ENCODE measurements at places on chromosomes 6 and 20. TPM values are rescaled to one million over a fixed set of nuclear protein-coding genes. Genes with fewer than 3 reads are reported as not detected.

GRCh38 chr6:10472634-10473033 lies 48.5 kb upstream of the GCNT2 start:
- no peak for DNase-seq

DNA sequence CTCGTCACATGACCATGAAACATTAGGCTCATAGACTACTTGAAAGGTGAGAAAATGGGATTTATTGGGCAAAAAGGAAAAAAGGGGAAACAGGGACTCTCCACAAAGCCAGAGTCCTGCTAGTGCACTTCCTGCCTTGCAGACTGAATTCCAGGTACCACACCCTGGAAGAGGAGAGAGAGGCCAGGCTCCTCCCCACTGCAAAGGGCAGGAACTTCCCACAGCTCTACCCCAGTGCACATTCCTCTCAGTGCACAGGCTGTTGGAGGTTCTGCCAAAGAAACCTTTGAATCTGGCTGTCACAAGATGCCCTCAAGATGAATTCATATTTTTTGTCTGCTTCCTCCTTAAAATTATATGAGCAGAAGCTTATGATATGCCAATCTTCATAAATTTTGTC lies 920.4 kb upstream of the GJE1 start:
- DNase-seq: no peak

GRCh38 chr6:37615564-37616340 lies 81.9 kb downstream of the MDGA1 start:
- DNase-seq: no peak

- DNase-seq: no peak
Measured at GRCh38 chr20:43322851-43323250, 133.1 kb upstream of the PTPRT start.

DNA sequence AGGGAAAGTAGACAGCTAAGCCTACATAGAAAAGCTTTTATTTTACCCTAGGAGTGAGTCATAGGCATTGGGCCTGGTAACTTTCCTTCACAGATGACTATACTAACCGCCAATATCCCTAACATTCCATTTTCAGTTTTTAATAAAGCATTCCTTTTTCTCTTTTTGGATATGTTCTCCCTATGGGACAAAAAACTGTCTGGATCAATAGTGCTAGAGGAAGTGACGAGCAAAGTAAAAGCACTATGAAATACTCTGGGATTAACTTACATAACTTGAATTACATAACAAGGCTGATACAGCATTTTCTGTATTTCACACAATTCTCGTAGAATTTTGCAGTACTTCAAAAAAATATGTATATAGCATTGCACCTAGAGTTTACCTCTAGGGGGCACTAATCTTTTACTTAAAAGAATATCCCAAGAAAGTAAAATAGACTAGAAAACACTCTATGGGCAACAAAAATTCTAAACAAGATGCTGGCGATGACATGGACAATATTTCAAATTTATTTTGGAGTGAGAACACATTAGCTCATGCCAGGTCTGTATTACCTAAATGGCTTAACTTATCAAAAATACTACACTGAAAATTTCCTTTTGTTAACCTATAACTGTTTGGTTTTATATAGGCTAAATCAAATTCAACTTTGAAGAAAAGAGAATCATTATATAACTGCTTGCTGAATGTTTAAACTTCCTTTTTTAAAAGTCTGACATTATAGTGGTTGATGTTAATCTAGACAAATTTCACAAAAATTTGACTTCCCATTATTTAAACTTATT lies 66.3 kb upstream of the DST start:
- no peak for DNase-seq

GRCh38 chr6:34514593-34515472 lies 41.3 kb downstream of the SPDEF start:
- DNase-seq: no peak

GRCh38 chr6:1893470-1894130 lies 283.9 kb downstream of the FOXC1 start:
- DNase-seq: no peak

DNA sequence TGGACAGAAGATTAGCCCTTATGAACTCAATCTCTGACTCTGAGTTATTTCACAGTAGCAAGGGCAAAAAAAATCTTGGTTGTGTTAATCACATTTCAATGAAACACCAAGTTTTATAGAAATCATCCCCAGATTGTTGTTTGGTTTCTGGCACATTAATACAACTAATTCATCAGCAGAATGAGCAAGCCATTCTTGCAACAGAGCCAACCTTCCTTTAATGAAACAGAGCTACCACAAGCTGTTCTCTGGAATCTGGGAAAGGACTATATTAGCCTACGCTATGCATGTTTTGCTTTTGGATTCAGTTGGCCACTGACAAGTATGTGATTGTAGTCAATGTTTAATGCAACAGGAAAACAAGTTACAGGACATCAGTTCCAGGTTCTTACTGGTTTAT lies 13.8 kb upstream of the POPDC3 start:
- no peak for DNase-seq

DNA sequence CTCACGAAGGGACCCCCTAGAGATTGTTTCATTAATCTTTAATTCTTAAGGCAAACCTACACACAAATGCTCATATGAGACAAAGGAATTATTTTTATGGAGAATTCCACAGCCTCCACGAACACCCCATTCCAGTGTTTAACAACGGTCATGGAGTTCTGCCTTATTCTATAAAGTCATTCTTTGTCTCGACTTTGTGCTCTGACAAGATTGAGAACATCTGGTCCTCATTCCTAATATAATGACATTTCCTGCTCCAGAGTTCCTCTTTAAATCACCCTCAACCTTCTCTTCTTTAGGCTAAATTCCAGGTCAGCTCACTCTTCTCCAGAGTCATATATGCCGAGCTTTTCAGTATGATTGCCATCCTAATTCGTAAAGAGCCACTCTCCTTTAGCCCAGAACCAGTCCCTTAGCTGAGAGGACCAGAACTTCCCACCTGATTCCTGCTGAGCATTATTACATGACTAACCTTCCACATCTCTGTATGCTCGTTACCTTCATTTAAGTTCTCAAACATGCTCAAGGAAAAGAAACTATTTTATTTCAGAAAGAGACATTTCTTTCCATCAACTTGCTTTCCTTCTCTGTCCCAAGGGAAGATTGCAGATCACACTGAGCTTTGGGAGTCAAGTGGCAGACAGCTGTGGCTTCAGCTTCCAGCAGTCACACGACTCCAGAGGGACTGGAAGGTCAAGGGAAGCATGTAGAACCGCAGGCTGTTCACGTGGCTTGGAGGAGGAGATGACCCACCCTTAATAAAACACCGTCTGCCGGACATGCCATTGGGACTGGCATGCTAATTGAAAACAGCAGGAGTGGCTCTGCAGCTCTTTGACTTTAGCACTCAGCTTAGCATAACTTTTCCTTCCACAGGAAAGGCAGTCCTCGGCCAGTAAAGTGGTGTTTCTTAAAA lies 467.1 kb upstream of the HSF2 start:
- no peak for DNase-seq

GRCh38 chr6:143414769-143415168 lies 35.7 kb downstream of the ADAT2 start:
- DNase-seq: no peak

Gene RBPJL
- total RNA-seq: 0.13 TPM

Gene CFAP61
- not detected for total RNA-seq

Gene RUNX2
- total RNA-seq: 31.0 TPM

Gene XRN2
- 109 TPM for total RNA-seq

Gene ZKSCAN3
- total RNA-seq: 2.4 TPM

Measured in activated T-cell treated with anti-CD3 and anti-CD28 coated beads, Interleukin-2, amount 50 U/mL, for 4 hours (primary cell).